ENCODE measurements at places on chromosomes 5 and 9.

GRCh38 chr5:83444445-83444844, 27.1 kb upstream of the VCAN start:
- no peak for DNase-seq

- DNase-seq = no peak
Measured at GRCh38 chr9:125672876-125673275, 34.1 kb downstream of the MAPKAP1 start.

GRCh38 chr9:20619487-20620200, 2.7 kb downstream of the MLLT3 start:
- DNase-seq = no peak

GRCh38 chr5:151123897-151124751, 33.5 kb downstream of the ANXA6 start:
- no peak for DNase-seq

DNA sequence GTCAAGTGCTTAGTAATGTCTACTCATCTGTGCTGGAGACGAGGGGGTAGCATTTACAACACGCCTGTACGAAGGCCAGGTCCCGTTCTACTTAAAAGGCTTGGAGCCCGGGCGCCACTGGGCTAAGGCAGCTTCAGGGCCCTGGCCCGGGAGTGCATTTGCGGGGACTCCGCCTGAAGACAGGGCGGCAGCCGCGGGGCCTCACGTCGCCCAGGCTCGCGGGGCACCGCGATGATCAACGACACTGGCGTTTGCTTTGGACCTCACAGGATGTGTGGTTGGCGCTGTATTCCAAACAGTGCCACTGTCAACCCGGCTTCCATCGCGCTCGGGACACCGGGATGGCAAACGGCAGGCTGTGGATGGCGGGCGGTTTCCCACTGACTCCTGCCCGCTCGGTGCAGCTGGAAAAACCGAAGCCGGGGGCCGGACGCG, 1.1 kb upstream of the TENT4A start:
- no peak for DNase-seq

- DNase-seq = no peak
Measured at GRCh38 chr5:67732471-67732870, 483.1 kb upstream of the PIK3R1 start.

GRCh38 chr9:5292141-5292540, 12.4 kb downstream of the RLN2 start:
- DNase-seq = no peak

GRCh38 chr9:107020040-107020530, 157.1 kb downstream of the ZNF462 start:
- DNase-seq = no peak

- DNase-seq = no peak
Measured at GRCh38 chr5:133032852-133033742, 6.7 kb upstream of the ZCCHC10 start.

- no peak for DNase-seq
Measured at GRCh38 chr5:133225671-133226152, 173.9 kb downstream of the HSPA4 start.

DNA sequence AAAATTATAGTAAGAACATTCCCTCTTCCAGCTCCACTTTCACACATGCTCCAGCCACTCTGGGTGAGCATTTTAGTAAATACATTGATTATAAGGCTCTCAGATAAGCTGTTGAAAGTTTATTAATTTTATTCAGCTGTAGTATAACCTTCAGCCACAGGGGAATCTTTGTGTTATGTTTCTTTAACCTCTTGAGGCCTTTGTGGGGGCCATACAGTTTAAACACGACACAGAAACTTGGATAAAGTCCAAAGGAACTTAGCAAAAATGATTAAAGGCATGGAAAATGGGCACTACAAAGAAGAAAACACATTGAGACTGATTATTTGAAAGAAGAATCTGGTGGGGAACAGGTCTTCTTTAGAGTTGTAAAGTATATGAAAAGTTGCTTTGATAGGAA, 70.2 kb downstream of the AOPEP start:
- no peak for DNase-seq

DNA sequence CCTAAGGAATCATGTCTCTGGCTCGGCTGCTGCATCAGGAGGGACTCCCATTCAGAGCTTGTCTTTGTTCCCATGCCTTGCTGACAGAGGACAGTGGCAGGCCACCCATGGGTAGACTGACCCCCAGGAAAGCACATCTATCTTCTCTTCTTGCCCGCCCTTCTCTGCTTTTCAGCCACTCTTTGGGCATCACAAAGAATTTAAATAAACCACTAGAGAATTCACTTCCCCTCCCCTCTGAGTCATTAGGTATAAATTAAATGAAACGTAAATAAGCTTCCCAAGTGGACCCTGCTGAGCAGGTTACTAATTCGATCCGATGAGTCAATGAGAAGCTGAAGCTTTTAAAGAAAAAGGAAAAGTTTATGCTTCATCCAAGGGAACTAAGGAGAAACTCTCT, 97.0 kb downstream of the DRD1 start:
- no peak for DNase-seq

DNA sequence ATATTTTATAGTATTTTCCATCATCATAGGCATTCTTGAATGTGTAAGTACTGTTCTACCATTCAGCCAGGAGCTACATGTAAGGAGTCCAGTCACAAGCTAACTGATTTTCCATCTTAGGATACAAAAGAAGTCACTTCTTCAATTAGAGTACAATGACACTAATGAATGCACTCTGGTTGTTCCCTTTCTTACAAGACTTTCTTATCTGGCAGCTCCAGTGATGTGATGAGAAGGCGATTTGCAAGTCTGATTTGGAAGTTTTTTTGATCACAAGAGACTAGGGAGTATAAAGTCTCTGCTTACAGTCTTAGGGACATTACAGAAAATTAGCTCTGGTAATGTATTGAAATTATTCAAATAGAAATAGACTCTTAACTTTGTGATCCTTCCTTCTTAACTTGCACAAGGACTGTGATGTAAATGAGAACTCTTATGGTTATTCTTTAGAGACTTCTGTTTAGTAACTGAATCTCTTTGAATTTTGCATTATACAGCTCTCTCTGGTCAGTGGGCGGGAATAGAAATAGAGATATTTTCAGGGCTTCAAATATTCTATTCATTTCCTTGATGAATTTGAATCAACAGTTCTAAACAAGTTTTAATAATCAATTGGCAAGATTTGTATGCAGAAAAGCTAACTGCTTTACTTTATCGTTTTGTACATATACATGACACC, 130.4 kb upstream of the CDH6 start:
- DNase-seq = no peak

DNA sequence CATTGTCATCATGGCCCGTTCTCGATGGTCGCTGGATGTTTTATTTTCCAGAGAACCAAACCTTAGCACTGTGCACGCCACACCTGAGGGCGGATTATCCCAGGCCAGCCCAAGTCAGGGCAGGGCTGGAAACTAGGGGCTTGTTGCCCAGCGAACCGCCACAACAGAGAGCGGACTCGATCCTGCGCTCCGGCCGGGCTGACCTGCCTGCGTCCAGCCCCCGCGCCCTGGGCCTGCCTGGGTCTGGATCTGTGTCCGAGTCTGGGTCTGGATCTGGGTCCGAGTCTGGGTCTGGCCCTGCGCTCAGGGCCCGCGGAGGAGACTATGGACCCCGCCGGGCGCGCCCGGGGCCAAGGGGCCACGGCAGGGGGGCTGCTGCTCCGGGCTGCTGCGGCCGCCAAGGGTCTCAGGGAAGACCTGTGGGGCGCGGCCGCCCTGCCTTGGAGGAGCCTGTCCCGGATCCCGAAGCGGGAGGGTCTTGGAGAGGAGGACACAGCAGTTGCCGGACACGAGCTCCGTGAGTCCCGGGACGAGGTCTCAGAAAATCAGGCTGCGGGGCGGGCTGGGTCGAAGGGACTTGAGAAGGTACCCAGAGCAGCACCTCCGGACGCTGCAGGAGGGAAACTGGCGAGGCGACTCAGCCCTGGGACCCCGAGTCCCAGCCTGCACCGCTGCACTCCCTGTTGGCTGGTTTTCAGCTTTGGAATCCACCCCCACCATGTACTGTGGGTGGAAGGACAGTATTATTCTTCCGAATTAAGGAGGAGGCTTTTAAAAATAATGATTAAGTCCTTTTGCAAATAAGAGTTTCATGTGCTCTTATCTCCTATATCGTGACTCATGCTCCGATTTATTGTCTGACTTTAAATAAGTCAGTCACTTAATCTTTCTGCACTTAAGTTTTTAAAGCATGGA, at the start of gene ANKDD1B:
TSS of gene ANKDD1B (plus strand) at position 143 of the 915 bp plus-strand sequence. CDS start at position 325, 182 bp downstream.
- no peak for DNase-seq

GRCh38 chr5:126046846-126047571, 376.2 kb upstream of the GRAMD2B start:
- no peak for DNase-seq

GRCh38 chr9:2234371-2234893, 219.3 kb downstream of the SMARCA2 start:
- no peak for DNase-seq

GRCh38 chr5:38420691-38421390, 135.6 kb downstream of the LIFR start:
- DNase-seq = no peak

DNA sequence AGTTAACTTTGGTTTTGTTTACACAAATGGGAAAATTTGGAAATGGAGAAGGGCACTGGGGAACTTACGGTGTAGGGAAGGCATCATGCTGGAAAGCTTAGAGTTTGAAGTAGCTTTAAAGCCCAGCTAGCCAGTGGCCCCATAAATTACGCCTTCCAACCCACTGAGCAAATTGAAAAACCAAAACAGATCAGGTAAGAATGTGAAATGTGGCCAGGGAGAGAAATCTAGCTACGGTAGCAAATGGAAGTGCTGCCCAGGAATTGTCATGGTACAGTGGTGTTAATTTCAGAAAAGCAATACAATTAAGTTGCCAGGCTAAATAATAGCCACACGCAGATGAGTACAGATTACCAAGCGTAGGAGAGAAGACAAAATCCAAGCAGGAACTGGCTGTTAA, 654.8 kb downstream of the PRELID2 start:
- no peak for DNase-seq

- no peak for DNase-seq
Measured at GRCh38 chr9:132572921-132573320, 9.5 kb upstream of the BARHL1 start.

- DNase-seq = no peak
Measured at GRCh38 chr5:30324083-30324482, 869.4 kb upstream of the CDH6 start.

GRCh38 chr5:22050931-22051330, 802.2 kb downstream of the CDH12 start:
- no peak for DNase-seq

- no peak for DNase-seq
Measured at GRCh38 chr5:120655828-120656435, 191.8 kb downstream of the PRR16 start.

DNA sequence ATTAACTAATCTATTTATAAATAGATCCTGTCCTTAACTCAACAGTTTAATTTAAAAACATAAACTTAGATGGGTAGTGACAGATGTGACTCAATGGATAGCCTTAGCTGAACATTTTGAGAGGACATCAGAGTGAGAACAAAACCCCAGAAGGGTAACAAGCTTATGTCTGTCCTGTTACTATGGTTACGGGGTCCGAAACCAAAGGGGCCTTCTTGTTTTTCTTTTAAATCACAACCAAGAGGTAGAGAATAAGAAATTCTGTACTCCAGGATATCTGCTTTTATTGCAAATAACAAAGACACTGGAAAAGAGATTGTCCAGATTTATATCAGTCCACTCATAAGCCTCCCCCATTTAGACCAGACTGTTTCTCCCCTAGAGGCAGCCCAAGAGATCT, 612.1 kb downstream of the MTRR start:
- DNase-seq = no peak

DNA sequence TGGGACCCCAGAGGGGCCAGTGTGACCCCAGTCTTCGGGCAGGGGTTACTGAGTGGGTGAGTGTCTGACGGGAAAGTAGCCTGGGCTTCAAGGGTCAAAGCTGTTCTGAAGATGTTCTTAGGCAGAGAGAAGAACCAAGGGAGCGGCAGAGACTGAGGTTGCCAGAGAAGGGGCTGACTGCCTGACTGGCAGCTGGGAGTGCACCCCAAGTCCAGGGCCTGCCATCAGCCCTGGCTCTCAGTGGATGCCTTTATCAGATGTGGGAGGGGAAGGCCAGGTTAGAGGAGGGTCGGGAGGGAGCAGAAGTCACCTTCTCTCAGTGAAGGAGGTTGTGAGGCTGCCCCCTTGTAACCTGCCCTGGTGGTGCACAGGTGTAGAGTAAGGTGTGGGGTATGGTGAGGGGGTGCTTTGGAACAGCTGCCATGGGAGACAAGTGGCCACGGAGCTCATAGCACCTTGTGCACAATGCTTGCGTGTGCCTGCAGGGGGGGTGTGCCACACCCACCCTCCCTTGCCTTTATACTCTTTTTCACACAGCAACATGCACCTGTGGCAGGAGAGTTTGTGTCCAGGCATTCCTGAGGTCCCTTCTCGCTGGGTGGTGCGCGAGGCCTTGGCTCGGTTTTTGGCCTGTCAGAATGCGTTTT, 18.9 kb downstream of the RALGPS1 start:
- no peak for DNase-seq

- DNase-seq = peak; percentile 4
Measured at GRCh38 chr9:122991370-122991830, 42.1 kb upstream of the GPR21 start.
